Fibroblast of upper back skin (primary cell): ENCODE measurements at places on chromosomes 7 and 10.

DNA sequence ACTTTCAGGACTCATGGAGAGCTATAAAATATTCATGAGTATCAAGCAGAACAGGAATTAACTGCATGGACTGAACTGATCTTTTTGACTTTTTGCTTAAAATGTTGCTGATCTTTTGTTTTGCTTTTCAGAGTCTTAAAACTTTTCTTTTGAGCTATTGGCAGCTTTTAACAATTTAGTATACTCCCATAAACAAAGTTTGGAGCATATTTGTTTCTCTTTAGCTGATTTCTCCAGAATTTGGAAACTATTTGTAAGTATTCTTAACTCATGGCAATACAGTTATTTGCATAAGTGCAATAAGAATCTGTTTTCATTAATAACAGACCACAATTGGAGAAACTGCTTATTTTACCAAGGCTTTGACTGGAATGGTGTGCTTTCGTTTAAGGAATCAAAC lies 73.4 kb upstream of the C1GALT1 start:
- no peak for DNase-seq

- DNase-seq, result no peak
Measured at GRCh38 chr7:129786825-129787563, 165.8 kb downstream of the UBE2H start.

DNA sequence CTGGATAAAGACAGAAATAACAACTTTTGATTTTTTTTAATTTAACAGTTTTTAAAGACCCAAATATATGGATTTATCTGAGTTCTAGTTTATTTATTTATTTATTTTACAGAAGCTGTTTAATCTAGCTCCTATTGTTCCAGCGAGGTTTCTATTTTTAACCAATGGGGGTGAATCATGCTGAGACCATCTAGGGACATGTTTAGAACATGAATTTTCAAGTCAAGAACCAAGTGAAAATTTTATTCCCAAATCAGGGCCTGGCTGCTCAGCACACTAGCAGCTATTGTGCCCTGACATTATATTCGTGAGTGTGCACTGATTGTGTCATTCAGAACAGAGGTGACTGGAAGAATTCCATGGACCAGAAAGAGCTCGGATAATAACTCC lies 24.6 kb upstream of the MPP7 start:
- peak; percentile 49 for DNase-seq

- DNase-seq, result no peak
Measured at GRCh38 chr10:102247734-102248133, 2.4 kb downstream of the GBF1 start.

- DNase-seq, result no peak
Measured at GRCh38 chr7:26293569-26294308, 2.1 kb downstream of the SNX10 start.

DNA sequence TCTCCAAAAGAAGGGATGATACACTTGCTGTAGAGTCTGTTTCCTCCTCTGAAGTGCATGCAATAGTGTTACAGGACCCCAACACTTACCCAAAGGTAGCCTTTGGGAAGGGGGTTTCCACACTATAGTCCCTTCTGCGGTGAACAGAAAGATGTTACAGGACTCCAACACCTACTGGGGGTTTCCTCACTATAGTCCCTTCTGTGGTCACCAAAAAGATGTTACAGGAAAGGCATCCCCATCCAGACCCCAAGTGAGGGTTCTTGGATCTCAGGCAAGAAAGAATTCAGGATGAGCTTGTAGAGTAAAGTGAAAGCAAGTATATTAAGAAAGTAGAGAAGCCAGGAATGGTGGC lies 69.2 kb upstream of the PIK3CG start:
- DNase-seq, result no peak

DNA sequence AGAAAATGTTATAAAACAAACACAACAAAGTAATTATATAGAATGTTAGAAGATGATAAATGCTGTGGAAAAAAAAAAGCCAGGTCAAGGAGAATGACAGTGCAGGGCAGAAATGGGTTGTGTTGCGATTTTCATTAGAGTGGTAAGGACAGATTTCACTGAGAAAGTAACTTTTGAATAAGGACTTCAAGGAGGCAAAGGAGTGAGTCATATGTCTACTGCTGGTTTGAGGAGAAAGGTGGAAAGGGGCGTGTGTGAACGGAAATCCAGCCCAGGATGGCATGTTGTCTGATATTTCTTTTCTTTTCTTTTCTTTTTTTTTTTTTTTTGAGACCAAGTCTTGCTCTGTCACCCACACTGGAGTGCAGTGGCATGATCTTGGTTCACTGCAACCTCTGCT lies 12.3 kb upstream of the DLD start:
- DNase-seq, result no peak

- no peak for DNase-seq
Measured at GRCh38 chr10:103558911-103559310, 65.4 kb downstream of the NEURL1 start.

DNA sequence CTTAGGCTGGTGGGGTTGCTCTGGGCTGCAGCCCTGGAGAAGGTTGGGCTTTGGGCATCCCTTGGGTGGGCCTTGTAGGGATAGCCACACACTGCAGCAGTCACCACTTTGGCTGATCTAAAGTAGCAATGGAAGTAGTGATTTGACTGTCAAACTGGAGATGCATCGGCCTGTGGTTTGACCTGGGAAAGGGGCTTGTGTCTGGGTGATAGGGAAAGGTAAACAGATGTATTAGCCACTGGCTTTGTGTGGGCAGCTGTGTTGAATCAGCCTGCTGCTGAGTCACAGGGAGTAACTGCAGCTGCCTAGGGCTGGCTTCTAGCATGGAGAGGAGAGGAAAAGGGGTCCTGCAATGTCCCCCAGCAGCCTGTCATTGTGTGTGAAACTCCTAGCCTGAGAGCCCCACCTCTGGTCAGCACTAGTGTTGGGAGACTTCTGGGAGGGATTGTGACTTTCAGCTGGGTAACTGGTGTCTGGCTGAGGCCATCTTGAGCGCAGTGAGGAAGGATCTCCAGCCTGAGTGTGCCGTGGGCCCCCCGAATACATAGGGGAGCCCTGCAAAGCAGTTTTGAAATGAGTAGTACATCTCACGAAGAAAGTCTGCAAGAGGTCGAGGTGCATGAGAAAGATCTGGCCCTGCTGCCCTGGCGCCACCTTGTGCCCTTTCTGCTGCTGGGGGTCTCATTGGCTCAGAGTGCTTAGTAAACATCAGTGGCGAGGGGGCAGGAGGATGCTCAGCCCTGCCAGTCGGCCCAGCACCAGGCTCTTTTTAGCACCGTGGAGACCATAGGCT lies 117.3 kb downstream of the FANK1 start:
- DNase-seq, result peak; percentile 82
